Substantia nigra (tissue), 51 donors: ENCODE measurements at places on chromosomes 16 and 17.

DNA sequence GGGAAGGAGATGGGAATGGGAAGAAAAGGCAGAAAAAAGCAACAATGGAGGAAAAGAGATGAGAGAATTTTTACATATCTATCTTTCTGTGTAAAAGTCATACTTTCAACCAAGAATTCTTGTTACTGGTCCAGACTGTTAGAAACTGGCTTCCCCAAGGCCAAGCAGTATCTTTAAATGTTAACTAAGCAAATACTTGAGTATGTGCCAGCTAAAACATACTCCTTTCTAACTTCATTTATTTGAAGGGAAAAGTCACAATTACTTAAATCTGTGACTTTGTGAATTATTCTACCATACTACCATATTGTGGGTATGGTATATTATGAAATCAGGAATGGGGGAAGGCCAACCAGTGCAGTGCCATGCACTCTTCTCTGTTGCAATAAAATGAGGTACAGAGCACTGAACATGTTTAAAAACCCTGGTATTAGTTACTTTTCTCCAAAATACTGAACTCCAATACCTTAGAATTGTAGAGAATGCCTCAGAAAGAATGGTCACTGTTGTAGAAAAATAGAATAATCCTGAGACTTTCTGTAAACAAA is 92.3 kb upstream of the C17orf78 start:
- DNase-seq: no peak

GRCh38 chr17:83077939-83078338 is 1.5 kb upstream of the METRNL start:
- no peak for DNase-seq

GRCh38 chr17:82689077-82689476 is 9.4 kb downstream of the RAB40B start:
- no peak for DNase-seq

DNA sequence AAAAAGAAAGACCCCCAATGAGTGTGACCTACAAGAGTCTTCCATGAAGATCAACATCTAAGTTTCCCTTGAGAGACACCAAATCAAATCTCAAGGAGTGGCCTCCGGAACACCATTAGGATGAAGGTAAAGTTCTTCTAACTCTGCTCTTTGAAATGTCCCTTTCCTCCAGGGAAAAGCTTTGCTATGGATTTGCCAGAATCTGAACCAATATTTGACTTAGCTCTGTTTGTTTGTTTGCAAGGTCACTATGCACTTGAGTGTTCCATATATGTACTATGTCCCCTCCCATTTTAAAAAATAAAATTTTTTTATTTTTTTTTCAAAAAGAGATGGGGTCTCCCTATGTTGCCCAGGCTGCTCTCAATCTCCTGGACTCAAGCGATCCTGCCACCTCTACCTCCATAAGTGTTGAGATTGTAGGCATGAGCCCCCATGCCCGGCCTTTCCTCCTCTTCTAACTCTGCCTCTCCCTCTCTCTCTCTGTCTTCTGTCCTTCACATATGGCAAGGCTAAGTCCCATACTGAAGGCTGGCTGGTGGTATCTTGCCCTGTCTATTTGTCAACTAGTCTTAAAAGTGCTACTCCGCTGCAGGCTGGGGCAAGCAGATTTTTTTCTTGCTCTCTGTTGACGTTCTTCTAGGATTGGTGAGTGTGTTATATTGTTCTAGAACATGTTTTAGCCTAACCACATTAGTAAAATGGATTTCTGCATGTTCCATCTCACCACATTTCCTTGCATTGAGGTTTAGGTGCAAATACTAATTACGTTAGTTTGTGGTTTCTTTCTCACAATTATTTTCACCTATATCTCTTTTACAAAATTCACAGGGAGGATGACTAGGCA is 276.7 kb upstream of the DYNLRB2 start:
- DNase-seq: no peak

DNA sequence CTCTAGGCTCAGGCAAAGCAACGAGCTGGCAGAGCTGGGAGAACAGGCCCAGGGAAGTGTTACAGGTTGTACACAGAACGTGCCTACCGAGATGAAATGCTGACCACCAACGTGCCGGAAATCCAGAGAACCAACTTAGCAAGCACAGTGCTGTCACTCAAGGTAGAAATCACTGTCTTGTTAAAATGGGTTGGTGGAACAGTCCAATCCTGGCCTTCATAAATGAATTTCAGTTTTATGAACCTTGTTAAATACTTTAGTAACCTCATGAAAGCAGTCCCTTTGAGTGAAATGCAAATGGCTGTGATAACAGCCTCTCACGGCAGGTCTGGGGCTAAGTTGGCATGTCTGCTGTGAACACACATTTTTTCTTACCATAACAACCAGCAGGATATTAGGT is 29.0 kb downstream of the ETV4 start:
- DNase-seq: no peak

- DNase-seq: peak; percentile 51
Observed at GRCh38 chr17:57357392-57357784, 101.1 kb downstream of the MSI2 start.

DNA sequence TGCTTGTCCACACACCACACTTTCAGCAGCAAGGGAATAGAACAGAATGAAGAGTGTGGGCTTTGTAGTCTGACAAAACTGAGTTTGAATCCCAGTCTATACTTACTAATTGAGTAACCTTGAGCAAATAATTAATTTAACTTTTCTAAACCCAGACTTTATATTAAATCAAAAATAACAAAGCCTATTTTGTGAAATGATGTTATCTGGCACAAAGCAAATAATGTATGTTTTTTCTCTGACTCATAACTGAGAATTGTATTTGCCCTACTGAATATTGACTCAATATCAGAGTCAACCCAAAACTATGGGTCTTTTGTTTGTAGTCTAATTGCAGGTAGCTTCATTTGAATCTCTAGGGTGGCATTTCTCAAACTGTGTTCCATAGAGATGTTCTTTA is 77.9 kb upstream of the TANC2 start:
- DNase-seq: no peak

GRCh38 chr17:59007995-59008394 is 98.7 kb downstream of the TRIM37 start:
- DNase-seq: no peak

GRCh38 chr17:67813803-67814180 is 11.5 kb upstream of the BPTF start:
- no peak for DNase-seq

DNA sequence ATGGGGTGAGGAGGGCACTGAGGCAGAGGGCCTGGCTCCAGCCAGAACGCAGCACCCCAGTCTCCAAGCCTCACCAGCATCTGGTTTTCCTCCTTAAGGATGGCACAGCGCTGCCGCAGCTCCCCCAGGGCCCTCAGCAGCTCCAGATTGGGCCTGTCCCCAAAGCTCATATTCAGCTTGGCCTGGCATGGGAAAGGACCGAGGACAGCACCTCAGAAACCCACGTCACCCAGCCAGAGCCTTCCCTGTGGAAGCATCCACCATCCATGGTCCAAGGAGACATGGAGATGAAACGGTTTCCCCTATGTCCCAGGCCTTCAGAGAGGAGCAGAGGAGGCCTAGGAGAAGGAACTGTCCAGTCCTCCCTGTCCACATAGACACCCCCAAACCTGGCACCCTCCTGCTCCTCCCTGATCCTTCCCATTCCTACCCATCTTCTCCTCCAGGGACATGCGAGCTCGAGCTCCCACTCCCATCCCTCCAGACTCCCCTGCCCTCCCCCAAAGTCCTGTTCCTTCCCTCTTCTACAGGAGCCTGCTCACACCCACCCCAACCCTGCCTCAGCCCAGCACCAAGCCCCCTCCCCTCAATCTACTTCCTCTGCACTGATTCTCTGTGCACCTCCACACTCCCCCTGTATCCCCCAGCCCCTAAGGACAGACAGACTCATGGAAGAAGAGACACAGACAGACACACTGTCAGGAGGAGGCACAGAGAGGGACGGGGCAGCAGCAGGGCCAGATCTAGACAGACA is 1.8 kb downstream of the TSPOAP1 start:
- no peak for DNase-seq

DNA sequence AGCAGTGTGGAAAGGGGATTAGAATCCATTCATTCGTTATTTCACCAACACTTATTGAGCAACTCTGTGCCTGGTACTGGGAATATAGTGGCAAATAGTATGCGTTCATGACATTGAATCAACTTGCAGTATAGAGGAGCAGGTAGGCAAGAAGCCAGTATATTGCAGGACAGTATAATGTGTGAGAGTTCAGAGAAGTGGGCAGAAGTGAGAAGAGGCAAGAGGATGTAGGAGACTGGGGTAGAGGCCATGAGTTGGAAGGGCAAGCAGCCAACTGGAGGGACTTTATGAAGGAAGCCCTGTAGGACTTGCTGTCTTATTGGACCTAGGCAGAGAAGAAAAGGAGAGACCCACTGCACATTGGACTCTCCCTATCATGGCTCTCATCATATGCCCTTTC is 12.3 kb downstream of the HSD17B2 start:
- no peak for DNase-seq

DNA sequence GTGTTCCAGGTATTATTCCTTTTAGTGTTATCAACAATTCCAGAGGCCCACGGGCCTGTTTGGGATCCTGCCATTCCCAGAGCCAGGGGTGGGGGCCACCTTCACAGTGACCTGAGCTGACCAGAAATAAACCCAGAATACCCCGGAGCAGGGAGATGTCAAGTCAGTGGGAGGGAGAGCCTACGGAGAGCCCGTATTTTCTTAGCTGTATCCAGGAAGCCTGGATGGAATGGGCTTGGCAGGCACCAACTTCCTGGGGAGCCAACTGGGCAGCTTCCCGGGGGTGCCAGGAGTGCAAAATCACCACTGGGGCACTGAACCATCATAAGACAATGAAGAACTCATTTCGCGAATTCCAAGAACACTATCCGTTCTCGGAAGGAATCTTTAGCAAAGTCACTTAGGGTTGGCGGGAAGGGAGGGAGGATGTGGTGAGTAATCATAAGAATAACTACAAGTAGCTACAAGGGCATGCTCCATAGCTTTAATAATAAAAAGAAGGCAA is 13.2 kb upstream of the MRTFB start:
- peak; percentile 56 for DNase-seq

- DNase-seq: peak; percentile 12
Observed at GRCh38 chr16:28494121-28494851, at the start of gene APOBR. Gene APOBR, plus strand, starts transcription at chr16:28494643. Its CDS starts 39 bp downstream, at chr16:28494682.

GRCh38 chr16:52022177-52022576 is 524.8 kb downstream of the TOX3 start:
- DNase-seq: no peak

- no peak for DNase-seq
Observed at GRCh38 chr16:86428729-86429517, 81.4 kb upstream of the FOXF1 start.

DNA sequence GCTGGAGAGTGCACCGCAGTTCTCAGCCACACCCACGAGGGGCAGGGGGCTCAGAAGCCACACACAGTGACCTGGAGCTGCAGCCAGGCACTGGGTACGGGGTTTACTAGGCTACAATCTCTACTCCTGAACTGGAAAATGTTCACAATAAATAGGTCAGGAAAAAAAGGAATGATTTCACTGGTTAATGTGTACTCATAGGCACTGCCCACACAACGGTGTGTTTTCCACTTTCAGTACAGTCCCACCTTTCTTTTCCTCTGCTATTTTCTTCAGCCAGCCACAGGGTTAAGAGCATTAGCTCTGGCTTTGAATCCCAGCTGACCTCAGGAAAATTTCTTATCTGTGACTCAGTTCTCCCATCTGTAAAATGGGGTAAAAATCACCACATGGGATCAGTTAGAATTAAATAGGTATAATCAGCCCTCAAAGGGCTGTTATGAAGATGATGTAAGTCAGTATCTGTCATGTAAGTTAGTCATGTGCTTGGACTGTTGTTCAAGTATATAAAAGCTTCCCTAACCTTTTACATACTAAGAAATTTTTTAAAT is 35.7 kb downstream of the ZCCHC14 start:
- DNase-seq: no peak

DNA sequence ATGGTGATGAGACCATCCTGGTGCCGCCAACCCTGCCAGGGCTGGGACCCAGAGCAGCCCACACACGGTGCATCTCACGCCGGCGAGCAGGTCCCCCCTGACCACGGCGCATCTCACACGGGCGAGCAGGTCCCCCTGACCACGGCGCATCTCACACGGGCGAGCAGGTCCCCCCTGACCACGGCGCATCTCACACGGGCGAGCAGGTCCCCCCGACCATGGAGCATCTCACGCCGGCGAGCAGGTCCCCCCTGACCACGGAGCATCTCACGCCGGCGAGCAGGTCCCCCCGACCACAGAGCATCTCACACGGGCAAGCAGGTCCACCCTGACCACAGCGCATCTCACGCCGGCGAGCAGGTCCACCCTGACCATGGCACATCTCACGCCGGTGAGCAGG is 59.2 kb downstream of the MRM3 start:
- no peak for DNase-seq

GRCh38 chr17:73255671-73256181 is 6.0 kb downstream of the CPSF4L start:
- no peak for DNase-seq

DNA sequence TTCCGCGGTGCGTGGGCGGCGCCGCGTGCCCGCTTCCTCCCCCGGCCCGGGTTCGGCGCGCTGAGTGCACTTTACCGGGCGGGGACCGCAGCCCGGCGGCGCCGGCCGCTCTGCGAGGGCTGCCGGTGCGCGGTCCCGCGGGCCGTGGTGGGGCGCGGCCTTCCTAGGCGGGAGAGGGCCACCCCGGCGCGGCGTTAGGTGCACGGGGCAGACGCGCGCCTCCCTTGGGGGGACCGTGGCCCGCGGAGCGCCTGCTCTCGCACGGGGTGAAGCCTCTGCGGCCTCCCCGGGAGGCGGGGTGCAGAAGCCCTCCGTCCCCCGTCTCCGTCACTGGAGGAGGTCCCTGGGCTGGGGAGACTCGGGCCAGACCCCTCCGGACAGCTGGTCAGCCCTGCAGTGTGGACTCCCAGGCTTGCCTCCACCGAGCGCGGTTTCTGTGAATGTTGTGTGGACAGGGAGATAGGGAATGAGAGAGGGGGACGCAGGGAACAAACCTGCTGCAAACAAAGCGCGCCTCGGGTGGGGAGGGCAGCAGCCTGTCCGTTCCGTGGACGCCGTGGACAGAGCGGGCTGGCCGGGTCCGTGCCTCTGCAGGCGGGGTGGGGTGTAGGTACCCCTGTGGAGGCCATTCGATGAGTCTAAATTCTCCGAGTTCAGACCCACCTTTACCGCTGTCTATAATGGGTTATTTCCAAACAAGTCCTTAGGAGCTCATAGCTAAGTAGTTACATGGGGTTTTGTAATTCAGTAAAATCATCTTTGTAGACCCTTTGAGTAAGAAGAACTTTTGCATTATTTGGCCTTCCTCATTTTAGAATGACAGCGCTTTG is 721 bp downstream of the TBCD start:
- no peak for DNase-seq

DNA sequence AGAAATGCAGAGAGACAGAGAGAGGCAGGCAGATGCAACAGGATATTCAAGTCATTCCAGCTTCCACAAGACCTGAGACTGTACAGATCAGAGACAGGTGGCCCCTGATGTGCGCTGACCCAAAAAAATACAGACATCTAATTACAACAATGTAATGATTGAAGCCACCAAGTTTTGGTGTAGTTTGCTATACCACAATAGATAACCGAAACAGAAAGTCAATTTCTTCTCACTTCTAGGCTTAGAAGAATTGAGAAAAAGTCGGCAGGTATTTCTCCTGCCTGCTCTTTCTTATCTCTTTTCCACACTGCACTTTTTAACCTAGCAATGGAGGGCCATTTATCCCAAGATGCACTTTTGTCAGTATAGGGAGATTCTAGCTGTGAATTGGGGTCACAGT is 949.2 kb downstream of the CDH11 start:
- no peak for DNase-seq

GRCh38 chr17:76336756-76337412 is 16.8 kb downstream of the PRPSAP1 start:
- DNase-seq: no peak

- DNase-seq: no peak
Observed at GRCh38 chr17:62126292-62126691, 61.2 kb upstream of the MED13 start.

- DNase-seq: no peak
Observed at GRCh38 chr17:14575471-14575953, 274.6 kb downstream of the HS3ST3B1 start.
